SJSA1 (cell line): ENCODE measurements at places on chromosomes 2 and 18.

DNA sequence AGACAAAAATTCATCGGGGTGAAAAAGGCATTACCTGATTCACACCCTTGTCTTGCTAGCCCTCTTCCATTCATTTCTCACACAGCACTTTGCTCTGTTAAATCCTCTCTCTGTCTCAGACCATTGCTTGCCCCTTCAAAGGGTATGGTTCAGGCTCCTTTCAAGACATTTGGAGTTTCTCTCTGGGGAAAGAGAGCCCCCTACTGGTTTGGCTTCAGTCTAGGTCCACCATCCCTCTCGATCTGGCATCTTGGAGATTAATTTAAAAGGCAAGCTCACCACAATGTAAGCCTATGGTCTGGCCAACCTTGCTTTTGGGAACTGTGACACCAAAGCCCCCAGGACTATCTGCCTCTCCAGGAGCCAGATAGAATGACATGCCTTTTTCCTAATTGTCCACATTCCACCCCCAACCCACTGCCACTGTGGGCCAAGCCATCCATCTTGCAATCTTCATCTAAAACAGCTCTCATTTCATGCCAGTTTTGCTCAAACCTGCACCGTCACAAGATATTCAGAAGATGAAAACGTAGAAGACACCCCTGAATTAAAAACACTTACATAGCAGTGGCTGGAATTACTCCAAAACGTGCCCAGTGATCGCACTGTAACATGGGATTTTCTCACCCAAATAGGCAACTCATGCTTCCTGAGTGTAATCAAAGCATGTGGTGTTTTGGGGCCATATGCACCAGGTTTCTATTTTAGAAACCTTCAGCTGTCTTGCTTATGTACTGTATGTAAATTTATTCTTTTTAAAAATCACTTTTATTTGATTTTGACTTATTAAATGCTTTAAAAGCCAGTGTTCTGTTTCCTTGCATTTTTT, 93.9 kb downstream of the FARSB start:
- DNase-seq: peak; percentile 31

DNA sequence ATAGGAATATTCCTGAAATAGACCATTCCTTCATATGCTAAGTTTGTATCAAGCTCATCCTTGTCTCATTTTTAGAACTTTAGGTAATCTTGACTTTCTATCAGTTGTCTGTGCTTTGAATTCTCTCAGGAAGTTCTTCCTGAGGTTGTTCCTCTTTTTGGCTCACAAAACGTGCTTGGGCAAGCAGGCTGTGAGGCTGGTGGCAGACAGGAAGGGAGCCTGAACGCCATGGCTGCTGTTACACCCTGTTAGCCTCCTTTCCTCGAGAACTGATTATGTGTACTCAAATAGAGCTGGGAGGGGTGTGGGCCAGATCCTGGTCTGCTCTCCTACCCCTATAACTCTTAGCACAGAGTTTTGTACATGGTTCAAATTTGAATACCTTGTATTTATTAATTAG, 136.4 kb upstream of the CELF4 start:
- no peak for DNase-seq

DNA sequence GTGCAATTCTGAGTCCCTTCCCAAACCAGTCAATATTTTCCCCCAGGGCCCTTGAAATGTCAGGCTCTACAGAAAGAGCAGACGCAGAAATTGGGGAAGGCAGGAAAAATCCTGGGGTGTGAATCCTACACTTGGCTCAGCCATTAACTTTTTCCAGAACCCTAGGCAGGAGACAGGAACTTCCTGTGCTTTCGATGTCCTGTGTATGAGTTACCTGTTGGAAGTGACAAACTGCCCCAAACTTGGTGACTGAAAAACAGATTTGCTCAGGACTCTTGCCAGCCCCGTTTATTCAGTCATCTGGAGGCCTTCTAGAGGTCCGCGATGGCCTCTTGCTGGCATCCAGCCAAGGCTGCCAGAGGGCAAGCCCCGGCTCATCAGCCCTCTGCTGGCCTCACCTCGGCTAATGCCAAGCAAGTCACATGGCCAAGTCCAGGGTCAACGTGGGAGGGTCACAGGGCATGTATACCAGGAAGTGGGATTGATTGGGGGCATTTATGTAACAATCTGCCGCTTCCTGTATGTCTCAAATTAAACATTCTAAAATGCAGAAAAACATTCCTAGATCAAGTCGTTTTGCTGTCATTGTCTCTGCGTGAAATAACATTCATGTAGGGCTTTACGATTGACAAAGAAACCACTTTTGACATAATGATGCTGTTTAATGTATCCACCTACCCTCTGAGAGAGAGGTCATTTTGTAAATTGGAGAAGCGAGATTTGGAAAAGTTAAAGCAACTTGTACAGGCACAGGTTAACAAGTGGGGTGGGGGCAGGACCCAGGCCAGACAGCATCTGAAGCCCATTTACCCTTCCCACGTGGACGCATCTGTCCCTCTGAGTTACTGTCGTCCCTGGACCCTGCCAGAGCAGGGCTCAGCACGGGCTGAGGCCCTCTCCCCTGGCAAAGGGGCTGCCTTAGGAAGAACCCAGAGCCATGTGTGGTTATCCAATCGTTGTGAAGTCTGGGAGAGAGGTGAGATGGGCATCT, 179.4 kb downstream of the INHBB start:
- no peak for DNase-seq

- DNase-seq: no peak
Observed at GRCh38 chr2:43201497-43201896, 24.9 kb downstream of the ZFP36L2 start.
